Liver (tissue), 10 donors: ENCODE measurements at places on chromosomes 1 and 21. TPM values are rescaled to one million over a fixed set of nuclear protein-coding genes. Genes with fewer than 3 reads are reported as not detected.

GRCh38 chr1:30809514-30810263, 52.1 kb upstream of the LAPTM5 start:
- no peak for DNase-seq

DNA sequence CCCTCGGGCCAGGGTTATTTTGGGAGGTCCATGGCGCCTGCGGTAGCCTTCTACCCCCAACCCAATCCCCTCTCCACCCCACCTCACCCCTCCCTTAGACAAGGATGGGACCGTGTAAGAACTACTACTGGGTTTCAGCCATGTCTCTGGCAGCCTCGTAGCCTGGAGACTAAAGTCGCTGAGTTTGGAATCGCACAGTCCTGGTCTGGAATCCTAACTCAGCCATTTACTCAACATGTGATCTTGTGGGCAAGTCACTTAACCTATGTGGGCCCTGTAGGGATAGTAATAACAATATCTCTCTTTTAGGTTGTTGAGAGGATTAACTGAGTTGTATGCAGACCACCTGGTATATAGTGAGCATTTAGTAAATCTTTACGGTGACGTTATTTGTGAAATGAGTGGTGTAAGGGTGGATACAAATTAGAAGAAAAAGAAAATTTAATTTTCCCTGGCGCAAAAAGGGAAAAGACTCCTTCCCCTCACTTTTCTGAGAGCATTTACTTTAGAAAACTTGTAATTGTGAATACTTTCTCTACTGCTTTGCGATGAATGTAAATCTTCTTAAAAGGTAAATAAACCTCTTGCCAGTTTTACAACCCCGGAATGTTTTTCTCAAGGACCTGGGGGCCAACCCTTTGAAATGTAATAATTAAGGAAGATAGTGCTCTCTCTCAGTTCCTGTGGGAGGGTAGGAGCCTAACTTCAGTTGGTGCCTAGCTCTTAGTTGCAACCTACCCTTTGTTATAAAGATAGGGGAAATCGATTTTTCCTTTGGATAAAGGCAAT, 615 bp upstream of the MRPS15 start:
- DNase-seq, result no peak

DNA sequence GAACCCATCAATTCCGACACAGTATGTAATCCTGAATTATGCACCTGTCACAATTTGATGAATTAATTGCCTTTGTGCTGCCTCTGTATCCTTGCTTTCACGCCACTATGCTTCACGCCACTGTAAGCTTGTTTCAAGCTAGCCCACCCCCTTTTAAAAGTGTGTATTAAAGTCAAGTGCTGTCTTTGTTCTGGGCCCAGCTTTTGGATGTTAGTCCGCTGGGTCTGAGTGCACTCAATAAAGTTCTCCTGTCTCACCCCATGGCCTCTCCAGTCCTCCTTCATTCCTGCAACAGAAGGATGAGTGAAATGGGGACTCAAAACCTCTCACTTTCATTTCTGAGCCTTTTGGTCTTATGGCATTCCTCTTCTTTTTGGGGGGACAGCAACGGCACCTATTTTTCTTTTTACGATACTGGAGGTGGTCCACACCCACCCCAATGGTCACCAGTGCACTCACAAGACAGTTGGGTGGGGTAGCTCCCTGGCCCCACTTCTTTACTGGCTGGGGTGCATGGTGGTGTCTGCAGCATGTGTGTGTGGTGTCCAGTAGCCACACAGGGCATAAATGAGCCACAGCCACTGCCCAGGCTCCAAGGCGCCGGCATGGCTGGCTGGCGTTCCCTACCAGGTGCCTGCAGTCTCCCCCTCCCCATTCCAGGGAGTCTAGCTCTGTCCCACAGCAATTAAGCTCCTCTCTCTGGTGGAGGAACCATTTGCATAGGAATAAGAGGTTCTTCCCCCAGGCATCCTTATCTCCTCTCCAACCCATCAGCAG, 1.8 kb downstream of the THEM4 start:
- DNase-seq, result no peak

GRCh38 chr1:195934817-195935553, 673.3 kb downstream of the KCNT2 start:
- DNase-seq, result no peak

GRCh38 chr1:241615043-241615974, 24.9 kb downstream of the CHML start:
- DNase-seq, result no peak

The CFHR1 gene
- total RNA-seq, result 507 TPM

The FCRL6 gene
- 2.7 TPM for total RNA-seq

The MYCL gene
- 6.6 TPM for total RNA-seq
